ENCODE measurements at places on chromosomes 3 and 15. TPM values are rescaled to one million over a fixed set of nuclear protein-coding genes. Genes with fewer than 3 reads are reported as not detected.

GLDN gene
- 194 TPM for total RNA-seq

GRCh38 chr3:132090921-132091320 lies 56.1 kb upstream of the CPNE4 start:
- no peak for DNase-seq

DNA sequence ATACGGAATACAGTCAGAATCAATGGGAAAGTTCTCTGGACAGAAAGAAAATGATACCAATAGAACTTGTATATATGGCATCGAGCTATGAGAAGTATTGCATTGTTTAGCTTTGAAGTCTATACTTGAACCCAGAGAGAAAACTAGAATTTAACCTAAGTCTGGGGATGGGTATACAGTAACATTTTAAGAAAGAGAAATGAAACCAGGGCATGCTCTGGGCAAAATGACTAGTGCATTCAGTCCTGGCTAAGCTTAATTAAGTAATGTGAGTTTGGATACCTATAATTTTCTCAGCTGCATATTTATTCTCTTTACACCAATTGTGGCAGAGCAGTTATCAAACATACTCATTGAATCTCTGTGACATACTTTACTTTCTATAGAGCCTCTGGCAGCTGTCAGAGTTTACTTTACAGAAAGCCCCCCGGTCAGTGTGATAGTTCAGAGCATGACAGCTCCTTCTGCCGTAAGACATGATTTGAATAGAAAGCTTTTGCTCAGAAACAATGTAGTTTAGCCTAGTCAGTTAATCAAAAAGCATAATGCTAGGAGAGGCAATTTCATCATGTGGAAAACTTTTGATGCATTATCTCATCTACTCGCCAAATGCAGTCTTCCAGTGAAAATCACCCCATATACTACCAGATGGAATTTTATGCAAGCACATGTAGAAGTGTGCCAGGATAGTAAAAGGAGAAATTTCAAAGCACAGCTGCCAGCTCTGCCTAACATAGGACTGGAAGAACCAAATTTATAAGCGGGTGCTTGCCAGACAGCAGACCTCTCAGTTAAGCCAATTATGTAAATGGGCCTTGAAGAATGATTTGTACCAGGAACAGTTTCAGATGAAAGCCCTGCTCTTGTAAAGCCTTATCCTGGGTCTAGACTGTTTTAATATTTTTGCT lies 40.7 kb downstream of the OXSM start:
- no peak for DNase-seq

ZBBX gene
- not detected for total RNA-seq

- DNase-seq, result no peak
Observed at GRCh38 chr3:152236716-152237115, 32.0 kb upstream of the MBNL1 start.

- no peak for DNase-seq
Observed at GRCh38 chr3:117454254-117454653, 744.7 kb downstream of the TUSC7 start.

DNA sequence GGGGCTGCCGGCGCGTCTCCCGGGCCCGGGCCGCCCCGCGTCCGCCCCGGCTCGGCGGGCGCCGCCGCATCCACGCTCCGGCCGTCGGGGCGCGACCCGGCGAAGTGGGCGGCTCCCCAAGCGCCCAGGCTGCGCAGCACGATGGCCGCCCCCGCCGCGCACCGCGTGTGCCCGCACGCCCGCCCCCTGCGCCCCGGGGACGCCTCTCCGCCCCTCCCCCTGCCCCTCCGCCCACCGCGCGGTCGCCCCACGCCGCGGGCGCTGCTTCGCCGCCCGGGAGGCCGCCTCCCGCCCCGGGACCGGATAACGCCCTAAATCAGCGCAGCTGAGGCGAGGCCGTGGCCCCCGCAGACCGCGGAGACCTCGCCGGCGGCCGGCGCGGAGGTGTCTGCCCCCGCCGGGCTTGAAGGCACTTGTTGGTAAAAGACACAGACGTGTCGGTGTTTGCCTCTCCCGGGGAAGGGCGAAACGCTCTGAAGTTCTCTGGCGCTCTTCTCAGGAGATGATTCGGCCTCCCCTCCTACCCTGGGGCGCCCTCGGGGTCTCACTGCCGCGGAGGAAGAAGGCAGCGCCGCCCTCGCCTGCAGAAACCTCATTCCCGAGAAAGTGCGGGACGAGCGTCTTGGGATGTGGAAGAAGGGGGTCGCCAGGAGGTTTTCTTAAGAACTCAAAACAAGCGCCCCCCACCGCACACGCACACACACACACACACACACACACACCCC lies at the start of gene BNC1:
TSS of gene BNC1 (minus strand) at position 106 of the 725 bp plus-strand sequence. CDS start at position 70, 36 bp downstream.
- no peak for DNase-seq

GRCh38 chr15:97545799-97546198 lies 414.7 kb upstream of the ARRDC4 start:
- no peak for DNase-seq

- no peak for DNase-seq
Observed at GRCh38 chr3:72009851-72010443, 225.0 kb upstream of the PROK2 start.

DNA sequence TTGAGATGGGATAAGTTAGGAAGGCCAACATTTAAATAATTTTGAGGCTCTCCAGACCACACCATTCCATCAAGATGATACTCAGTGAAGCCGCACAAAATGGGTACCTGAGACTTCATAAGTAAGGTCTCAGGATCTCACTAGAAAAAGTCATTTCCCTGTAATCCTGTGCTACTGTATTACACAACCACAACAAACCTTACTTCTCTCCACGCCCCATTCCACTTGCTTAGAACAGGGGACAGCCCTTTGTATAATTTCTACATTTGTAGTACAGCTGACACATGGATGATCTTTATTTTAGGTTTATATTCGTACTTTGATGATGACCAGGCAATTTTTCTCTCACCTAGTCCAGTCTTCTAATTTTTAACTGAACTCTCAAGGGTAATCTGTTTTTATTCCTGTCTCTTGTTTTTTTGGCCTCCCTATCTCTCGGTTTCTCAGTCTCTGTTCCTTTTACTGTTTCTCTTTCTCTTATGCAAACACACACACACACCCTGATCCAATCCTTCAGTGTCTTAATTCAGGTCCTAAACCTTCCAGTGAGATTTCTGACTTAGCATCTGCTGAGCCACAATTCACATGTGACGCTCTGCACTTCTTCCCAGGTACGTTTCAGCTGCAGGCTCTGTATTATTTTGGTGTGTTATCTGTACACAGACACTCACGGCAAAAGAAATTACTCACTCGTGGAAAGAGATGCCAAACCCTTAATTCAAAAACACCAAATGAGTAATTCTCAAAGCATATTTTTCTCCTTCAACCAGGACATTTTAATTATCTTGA lies 223.2 kb upstream of the THBS1 start:
- no peak for DNase-seq

ETV5 gene
- 25.0 TPM for total RNA-seq

GRCh38 chr15:58597943-58598828 lies 151.3 kb downstream of the ADAM10 start:
- no peak for DNase-seq

- no peak for DNase-seq
Observed at GRCh38 chr15:98178861-98179260, 218.4 kb downstream of the ARRDC4 start.

DNA sequence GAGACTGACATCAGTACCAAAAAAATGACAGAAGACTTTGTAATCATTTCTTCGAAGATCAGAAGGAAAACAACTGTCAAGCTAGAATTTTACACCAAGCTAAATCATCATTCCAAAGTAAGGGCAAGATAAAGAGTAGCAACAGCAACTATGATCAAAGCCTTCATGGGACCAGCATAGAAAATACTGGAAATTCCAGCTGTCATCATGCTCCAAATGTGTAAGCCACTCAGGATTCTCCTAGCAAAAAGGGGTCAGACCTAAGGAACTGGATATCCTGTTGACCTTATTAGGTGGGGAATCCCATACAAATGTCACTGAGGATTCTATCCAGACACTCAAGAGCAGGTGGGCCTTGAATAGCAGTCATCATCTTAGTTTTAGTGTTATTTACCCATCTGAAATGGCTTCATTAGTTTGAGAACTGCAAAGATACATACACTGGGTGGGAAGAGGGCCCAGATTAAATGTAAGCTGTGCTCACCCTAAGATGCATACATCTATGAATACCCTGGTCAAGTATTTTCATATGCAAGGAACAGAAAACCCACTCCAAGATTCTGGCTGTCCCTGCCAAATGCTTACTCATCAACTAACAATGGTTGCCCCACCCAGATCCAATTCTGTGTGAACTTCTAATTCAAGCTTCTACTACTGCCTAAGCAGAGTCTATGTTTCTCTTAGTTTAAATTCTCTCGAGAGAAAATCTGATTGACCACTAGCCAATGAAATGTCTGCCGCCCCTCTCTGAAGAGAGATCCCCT lies 33.5 kb downstream of the CLDN18 start:
- DNase-seq, result no peak

RAB27A gene
- 26.8 TPM for total RNA-seq

DNA sequence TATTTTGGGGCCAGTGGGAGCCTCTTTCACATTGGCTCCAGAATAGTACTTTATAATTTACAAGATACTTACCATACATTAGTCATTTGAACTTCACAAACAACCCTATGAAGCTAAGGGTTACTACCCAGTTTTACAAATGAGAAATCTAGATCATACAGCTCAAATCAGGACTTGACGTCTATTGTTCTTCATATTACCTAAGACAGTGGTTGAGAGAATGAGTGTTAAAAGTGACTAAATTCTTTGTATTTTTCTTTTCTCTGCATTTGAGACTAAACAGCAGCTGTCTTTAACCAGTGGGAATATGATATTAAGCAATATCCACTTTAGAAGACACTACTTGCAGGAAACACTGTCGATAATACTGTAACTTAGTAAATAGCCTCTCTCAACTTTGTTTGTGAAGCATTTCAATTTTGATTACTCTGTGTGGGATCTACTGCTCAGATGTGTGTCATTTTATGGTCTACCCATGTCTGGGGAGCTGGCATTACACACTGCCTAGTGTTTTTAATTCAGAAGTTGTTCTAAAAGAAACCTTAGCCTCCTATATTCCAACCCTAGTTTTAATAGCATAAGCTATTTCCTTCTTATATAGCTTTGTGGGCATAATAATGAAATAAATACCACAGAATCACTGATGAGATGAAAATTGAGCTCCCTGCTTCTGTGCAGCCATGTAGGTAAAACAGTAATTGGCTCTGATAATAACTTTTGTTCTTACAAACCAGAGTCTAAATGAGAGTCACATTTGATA lies 45.9 kb downstream of the IQCH start:
- no peak for DNase-seq

GRCh38 chr15:38886315-38887163 lies 321.9 kb upstream of the RASGRP1 start:
- DNase-seq, result no peak

- no peak for DNase-seq
Observed at GRCh38 chr15:67925182-67925581, 85.3 kb upstream of the RNU6-1 start.

DNA sequence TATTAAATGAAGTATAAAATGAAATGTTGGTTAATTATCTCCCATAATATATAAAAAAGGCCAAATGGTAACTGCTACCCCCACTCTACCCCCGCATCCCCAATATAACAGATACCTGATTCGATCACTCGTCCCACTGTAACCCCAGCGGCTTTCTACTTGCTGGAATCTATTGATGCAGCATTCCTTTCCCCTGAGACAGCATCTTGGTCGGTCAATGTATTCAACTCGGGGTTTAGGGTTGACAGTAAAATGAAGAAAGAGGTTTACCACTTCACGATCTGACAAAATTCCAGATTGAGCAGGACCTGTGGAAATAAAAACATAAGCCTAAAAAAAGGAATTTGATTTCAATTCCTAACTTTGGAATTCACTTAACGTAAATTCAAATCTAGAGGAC lies 18.6 kb upstream of the C15orf40 start:
- no peak for DNase-seq

C3orf52 gene
- total RNA-seq, result 3.6 TPM

DNA sequence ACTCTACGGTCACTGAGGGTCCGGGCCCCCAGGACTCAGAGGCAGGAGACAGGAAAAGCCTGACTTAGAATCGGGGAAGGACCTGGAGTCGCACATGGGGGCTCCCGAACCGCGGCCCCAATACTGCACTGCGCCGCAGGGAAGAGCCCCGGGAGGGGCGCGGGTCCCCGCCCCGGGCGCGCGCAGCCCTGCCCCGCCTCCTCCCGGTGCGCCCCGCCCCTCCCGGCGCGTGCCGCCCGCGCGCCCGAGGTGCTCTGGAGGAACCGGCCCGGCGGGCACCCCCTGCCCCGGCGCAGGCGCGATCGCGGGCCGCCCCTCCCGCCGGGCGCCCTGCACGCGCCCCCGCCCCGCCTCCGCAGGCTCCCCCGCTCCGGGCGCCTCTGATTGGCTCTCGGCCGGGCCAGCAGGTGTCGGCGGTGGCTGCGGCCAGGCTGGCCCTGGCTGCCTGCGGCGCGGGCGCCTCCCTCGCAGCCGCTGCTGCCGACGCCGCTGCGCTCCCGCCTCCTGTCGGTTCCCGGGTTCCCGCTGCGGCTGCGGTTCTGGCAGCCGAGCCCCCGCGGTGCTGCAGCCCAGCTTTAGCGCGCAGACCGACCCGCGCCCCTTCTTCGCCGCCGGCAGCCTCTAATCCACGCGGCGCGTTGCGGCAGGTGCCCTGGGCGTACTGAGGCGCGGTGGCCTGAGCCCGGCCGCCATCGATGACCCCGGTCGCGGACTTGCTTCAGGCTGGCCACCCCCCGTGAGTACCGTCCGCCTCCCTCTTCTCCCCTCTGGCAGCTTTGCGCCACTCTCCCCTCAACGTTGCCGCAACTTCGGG lies at the start of gene MYRIP:
TSS of gene MYRIP (plus strand) at position 429 of the 814 bp plus-strand sequence. CDS start 91,208 bp downstream, outside the sequence.
- no peak for DNase-seq

SV2B gene
- total RNA-seq, result 8.1 TPM

SLC35A5 gene
- total RNA-seq, result 30.0 TPM

GRCh38 chr15:49645277-49645676 lies 24.4 kb downstream of the DTWD1 start:
- DNase-seq, result no peak

GRCh38 chr3:130838898-130839600 lies 54.8 kb upstream of the ATP2C1 start:
- no peak for DNase-seq

- no peak for DNase-seq
Observed at GRCh38 chr3:61356685-61357084, 105.4 kb upstream of the FHIT start.
